MV-4-11 (cell line): ENCODE measurements at places on chromosomes 7 and 10.

DNA sequence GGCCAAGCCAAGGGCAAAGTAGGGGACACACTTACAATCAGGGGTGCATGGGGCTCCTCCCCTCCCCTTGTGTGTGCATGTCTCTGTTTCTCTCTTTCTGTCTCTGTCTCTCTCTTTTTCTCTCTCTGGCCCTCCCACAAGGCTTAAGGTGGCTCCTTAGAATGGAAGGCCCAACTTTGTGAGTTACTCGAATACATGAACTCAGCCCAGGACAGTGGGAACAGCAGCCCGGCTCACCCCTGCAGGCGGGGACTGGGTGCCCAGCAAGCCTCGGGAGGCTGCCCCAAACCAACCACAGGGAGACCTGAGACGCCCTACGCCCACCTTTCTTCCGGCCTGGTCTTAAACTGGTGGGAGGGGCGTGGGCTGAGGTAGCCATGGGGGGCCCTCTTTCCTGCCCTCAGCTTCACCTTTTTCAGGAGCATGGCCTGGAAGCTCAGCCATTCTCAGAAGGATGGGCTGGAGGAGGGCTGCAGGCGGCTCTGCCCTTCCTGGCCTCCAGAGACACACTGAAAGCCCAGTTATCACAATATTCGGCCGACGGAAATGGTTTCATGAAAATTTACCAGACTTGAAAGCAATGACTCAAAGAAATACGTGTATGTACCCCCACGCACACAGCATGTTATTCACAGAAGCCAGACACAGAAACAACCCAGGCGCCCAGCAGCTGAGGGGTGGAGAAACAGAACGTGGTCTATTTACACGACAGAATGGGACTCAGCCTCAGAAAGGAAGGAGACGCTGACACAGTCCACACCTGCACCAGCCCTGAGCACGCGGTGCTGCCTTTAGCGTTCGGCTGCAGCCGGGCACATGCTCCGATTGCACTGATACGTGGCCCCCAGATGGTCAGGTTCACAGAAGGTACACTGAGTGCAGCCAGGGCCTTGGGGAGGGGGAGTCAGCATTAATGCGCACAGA, 229.5 kb downstream of the PTPRN2 start:
- DNase-seq, result no peak

DNA sequence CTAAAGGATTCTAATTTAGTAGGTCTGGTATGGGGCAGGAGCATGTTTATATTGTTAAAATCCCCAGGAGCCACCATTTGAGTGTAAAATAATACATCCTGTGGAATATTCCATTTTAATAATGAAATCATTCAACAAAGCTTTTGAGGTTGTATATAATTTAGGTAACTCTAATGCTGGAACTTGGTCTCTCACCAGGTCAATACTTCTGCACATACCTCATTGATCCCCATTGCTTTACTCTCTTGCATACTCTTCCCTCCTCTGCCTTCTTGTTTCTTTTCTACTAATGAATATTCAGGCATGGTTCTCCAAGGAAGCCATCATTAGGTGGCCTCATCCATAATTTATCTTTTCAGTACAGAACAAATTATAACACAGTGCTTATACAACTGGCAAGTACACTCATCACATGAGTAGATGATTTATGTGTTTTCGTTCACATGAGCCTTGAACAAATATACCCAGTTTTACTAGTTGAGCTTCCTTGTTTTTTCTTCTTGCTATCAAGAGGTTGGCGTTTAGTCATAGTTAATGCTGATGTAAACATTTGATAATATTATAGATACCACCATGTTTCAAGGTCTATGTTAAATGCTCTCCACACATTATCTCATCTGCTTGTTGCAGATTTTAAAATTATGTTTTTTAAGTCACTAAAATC, 7.2 kb downstream of the PALS2 start:
- no peak for DNase-seq

DNA sequence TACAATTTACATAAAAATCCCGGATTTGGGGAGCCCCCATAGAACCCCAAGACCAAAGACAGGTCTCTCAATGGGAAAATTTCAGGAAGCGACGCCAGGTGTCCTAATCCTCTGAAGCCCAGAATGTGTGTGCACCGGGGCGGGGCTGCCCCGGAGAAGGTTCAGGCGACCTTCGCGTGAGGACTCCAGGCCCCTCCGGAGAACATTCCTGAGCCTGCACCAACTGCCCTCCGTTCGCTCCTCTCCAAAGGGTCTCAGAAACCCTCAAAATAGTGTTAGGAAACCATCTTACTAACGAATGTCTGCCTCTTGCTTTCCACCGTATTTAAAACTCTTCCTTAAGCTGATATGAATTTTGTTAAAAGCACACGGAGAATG, 78.5 kb upstream of the INSIG1 start:
- DNase-seq, result no peak

GRCh38 chr10:71980181-71981014, 16.2 kb downstream of the CHST3 start:
- no peak for DNase-seq

DNA sequence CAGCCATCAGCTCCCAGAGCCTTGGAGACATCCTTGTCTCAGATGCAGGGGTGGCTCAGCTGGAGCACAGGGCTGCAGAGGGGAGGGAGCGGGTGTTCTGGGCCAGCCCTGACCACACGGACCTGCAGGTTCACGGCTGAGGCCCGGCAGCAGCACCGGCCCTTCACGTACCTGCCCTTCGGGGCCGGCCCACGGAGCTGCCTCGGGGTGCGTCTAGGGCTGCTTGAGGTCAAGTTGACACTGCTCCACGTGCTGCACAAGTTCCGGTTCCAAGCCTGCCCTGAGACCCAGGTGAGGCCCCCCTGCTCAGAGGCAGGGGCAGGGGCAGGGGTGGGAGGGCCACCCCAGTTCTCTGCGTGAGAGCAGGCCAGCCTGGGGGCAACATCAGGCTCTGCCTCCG, 45.2 kb downstream of the PARP12 start:
- DNase-seq, result no peak

GRCh38 chr10:16799621-16800020, 17.6 kb downstream of the RSU1 start:
- DNase-seq, result no peak

DNA sequence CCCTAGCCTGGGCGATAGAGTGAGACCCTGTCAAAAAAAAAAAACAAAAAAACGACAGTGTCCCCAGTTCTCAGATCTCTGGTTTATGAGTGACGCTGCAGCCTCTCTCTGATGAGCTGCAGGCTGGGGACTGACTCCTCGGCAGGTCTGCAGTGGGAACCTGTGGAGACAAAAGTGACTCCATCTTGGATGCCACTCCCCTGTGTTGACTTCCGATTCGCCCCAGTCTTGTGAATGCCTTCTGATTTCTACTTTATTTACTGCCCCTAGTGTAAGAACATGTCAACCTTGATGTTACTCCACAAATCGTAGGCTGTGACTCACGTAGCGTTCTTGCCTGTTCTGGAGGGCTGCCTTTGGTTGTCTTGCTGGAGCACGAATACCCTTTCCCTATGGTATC, 6.2 kb downstream of the TACR2 start:
- no peak for DNase-seq

- DNase-seq, result no peak
Observed at GRCh38 chr7:101486433-101487104, 123.9 kb downstream of the COL26A1 start.

DNA sequence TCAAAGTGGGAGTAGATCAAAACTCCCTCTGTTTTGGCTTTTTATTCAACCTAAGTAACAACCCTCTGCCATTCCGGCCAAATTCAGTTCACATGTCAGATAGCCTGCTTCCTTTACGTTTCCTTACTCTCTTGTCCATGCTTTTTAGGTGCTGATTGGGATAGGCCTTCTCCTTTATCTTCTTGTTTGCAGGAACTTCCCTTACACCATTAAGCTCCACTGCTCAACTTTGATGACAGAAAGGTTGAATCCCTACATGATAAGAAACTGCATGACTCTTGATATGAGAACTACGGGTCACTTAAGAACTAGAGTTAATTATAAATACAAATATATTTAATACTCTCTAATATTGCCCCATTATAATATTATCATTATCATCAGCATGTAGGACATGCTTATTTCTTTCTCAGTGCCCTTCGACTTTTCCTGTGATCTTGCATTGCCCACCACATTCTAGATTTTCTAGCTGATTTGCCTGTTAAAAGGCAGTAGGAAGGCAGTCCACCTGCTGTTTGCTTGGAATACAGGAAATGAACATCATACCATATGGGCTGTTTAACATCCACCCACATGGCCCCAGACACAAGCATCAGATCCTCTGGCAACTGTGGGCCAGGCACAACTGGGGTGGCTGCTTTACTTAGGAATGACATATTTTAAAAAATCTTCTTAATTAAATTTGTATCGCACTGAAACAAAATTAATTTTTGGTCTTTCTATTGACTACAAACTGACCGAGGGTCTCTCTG, 59.7 kb upstream of the CCDC6 start:
- no peak for DNase-seq

- DNase-seq, result no peak
Observed at GRCh38 chr10:133229265-133230043, 563 bp upstream of the UTF1 start.

DNA sequence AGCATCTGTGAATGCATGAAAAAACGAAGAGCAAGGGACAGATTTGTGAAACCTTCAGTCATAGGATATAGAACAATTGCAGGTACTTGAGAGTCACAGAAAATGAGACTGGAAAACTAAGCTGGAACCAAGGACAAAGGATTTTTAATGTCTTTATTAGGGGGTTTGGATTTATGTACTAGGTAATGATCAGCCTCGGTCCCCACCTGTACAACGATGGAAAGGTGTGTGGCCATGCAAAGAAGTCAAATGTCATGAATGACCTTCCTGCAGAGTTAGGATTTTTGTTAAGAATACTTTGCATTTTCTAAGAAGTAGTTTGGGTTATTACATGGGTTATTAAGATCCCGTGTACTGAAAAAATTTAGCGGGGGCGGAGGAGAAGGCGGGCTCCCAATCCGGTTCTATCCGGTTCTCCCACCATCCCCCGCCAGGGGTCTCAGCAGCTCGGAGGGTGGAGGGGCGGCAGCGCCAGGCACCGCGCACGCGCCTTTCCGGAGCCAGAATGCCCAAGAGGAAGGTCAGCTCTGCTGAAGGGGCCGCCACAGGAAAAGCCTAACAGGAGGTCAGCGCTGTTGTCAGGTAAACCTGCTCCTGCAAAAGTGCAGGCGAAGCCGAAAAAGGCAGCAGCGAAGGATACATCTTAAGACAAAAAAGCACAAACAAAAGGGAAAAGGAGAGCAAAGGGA, 327.5 kb upstream of the PLXDC2 start:
- no peak for DNase-seq

GRCh38 chr10:21336476-21337170, 188.9 kb downstream of the SKIDA1 start:
- DNase-seq, result peak; percentile 64

DNA sequence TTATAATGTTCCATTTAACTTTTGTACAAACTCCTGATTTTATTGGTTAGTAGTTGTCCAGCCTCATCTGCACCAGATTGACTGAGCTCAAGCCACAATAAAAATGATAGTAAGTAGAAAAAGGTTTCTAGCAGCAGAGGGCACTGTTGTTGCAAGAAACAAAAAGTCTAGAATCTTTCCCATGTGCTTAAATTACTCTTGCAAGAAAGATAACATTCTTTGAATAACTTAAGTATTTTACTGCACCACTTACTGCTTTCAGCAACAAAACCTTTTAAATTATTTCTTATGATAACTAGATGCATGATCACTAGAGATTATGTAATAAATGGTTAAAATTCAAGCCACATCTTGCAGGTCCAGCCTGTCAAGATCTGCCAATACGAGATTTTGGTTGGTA, 27.0 kb downstream of the LMOD2 start:
- peak; percentile 43 for DNase-seq

DNA sequence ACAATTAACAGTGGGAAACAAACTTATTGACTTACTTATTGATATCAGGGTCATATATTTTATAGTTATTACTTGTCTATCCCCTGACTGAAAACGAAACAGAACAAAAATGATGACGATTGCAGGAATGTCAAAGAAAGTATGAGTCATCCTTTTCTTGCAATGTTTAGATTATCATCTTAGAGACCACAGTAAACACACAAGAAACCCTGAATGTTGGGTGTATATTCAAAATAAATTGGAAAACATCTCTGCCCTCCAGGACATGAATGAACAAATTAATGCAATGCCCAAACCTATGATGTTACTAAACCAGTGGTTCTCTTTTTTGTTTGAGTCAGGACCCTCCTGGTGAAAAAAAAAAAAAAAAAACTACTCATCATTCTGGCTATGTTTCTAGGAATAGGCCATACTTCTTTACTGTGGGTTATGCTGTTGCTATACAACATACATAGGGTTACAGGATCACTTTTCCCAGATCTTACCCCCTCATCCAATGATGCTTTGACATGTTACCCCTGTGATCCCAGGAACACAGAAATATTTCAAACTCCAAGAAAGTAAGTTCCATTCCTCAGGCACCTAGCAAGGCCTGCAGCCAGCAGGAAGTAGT, 623.4 kb upstream of the IGFBP3 start:
- no peak for DNase-seq

DNA sequence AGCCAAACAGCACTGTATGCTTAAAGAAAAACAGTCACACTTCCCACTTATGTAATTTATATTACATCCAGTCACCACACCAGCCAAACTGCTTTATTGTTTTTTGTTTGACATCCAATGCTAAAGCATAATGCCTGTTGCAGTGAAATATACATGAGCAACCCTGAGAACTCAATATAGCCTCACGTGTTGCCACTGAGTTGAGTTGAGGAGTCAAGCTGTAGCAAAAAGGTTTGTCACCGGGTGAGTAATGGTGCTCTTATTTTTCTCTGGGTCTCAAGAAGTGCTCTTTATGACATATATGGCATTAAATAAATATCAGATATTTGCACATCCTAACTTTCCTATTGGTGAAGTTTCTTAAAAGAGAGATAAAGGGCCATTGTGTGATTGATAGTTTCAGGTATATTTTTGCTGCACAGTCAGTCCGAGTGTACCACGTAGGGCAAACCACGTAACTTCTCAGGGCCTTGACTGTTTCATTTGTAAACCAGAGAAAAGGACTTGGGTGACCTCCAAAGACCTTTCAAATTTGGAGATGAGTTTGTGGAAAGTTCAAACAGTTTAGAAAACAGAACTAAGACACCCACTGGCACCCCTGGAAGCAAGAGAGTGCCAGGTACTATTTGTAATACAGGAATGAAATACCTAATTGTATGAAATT, 168.5 kb downstream of the CFTR start:
- DNase-seq, result no peak

- no peak for DNase-seq
Observed at GRCh38 chr10:48626986-48627731, 22.3 kb upstream of the ARHGAP22 start.

DNA sequence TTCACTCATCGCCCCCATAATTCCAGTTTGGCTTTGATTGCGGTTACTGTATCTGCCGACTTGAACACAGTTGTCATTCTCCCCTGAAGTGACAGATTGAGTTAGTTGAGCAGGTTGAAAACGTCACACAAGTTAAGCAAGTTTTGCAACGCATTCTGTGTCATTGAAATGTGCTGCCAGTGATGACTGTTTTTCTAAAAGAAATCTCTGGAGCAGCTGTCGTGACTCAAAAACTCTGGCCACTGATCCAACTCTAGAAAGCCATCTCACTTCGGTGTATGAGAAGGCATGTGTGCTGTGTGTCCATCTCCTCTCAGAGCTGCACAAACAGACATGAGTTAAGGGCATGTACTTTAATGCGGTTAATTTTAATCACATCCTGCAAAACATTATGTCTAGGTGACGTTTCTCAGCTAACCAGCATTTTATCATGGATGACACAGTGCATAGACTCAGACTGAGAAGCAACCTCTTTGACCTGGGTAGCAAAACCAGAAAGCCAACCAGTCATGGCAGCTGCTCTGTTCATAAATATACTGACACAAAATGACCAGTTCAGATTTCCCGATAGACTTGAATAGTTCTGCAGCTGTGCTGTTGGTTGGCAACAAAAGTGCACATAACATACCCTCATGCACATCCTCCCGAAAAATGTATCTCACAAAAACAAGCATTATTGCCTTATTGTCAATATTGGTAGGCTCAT, 69.3 kb downstream of the CSTF2T start:
- no peak for DNase-seq
